ENCODE measurements at places on chromosomes 6 and 20. TPM values are rescaled to one million over a fixed set of nuclear protein-coding genes. Genes with fewer than 3 reads are reported as not detected.

PRRT1 gene
- total RNA-seq, result 0.43 TPM

DOK5 gene
- total RNA-seq, result 2.9 TPM

SOX18 gene
- not detected for total RNA-seq

ABHD16B gene
- total RNA-seq, result 0.11 TPM

GSTA3 gene
- total RNA-seq, result not detected

OLIG3 gene
- not detected for total RNA-seq

QRSL1 gene
- 15.8 TPM for total RNA-seq

SH3BGRL2 gene
- 0.40 TPM for total RNA-seq

RAET1E gene
- not detected for total RNA-seq

Measured in activated CD4-positive, alpha-beta T cell treated with anti-CD3 and anti-CD28 coated beads for 36 hours (primary cell).